AG08396 (cell line): ENCODE measurements at places on chromosomes 4 and X.

GRCh38 chr4:3179126-3179706 is 69.7 kb upstream of the MSANTD1 start:
- DNase-seq: no peak

DNA sequence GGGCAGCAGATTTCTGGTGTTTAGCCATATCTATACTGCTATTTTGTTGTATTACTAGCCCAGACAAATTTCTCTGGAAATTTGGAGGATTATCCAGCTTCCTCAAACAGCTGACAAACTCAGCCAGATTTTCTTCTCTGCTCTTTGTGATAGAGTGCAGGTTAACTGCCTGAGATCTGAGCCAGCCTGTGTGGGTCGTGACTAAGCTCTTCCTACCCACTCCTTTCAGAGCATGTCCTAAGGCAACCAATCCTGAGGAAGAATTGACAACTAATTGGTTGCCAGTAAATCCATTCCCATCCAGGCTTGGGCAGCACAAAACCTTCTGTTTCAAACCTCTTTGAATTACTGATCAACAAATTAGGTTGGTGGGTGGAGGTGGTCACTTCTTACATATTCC is 2.5 kb upstream of the GABRA2 start:
- DNase-seq: no peak

DNA sequence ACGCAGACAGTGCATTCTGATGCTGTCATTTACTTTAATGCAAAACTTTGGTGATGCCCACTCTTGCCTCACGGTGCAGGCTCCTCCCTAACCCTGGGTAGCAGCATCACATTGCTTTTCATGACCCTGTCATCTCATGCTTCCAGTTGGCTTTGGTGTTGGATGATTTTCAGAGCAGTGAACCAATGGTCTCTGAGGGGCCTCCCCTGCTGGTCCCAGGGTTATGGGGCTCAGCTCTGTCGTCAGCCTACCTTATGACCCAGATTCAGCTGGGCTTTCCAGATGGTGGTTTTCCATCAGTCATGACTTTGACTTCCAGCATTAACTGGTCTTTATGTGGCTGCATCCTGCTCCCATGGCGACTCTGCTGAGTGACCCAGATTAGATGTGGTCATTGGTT is 56.0 kb downstream of the NOP14 start:
- no peak for DNase-seq

DNA sequence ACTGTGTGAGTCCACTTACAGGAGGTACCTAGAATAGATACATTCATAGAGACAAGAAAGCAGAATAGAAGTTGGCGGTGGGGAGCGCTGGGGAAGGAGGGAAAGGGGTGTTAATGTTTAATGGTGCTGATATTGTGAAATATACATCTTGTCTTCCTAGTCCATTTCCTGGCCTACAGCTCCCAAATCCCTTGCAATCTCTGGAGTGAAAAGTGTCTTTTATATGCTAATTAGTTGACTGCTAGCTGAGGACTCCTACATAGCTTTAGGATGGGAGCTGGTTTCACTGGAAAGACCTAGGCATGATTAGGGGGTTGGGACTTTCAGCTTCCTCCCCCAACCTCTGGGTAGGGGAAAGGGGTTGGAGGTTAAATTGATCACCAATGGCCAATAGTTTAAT is 36.0 kb downstream of the FUNDC1 start:
- no peak for DNase-seq

DNA sequence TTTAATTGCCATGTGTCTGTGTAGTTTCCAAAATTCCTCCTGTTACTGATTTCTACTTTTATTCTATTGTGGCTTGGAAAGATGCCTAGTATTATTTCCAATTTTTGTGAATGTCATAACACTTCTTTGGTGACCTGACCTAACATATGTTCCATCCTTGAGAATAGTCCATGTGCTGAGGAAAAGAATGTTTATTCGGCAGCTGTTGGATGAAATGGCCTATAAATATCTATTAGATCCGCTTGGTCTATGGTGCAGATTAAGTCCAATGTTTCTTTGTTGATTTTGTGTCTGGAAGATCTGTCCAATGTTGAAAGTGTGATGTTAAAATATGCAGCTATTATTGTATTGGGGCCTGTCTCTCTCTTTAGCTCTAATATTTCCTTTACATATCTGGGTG is 219.2 kb upstream of the HDX start:
- no peak for DNase-seq

DNA sequence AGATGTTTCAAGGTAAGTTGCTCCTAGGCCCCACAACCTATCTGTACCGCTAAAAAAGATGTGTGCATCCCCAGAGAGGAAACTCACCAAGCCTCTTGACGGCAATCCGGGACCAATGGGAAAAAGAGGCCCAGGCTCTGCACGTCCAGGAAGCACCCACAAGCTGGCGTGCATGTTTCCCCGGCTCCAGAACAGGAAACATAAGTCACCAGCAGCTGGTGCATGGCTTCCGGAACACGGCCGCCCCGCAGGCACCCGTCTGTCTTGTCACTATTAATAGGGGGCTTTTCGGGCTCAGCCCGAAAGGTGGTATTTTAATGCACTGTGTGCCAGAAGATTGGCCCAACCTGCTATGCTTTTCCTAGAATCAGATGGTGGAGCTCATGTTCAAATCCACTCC is 22.2 kb downstream of the CRMP1 start:
- DNase-seq: no peak

DNA sequence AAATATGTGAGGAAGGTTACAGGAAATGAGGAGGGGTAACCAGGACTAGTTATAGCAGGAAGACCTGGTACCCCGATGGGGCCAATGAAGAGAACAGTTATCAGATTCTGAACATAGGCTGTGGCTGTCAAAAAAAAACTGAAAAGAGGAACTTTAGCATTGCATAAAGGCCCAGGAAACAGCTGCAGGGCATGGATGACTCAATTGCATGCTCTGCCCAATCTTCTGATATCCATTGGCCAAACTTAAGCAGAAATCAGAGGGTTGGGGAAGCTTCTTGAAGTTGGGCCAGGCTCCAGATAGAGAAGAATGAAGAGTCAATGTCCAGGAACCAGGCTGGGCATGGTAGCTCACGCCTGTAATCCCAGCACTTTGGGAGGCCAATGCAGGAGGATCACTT is 1222.4 kb upstream of the PRKX start:
- no peak for DNase-seq

GRCh38 chrX:110006821-110007375 is 4.0 kb downstream of the TMEM164 start:
- no peak for DNase-seq

DNA sequence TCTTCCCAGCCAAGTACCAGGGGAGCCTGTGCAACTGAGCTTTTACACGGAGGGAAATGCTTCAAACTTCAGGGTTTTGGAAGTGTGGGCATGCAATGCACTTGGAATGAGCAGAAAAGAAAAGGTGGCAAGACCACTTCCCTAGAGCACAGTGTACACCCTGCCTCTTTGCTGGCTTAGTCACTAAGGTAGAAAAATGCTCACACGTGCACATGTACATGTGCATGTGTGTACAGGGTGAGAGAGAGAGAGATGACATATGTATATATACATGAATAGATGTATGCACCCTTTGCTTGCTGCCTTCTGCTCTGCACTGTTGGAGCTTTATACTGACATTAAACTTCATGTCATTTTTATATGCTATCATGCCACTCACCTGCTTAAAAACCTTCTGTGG is 7.9 kb upstream of the KLF3 start:
- DNase-seq: no peak

DNA sequence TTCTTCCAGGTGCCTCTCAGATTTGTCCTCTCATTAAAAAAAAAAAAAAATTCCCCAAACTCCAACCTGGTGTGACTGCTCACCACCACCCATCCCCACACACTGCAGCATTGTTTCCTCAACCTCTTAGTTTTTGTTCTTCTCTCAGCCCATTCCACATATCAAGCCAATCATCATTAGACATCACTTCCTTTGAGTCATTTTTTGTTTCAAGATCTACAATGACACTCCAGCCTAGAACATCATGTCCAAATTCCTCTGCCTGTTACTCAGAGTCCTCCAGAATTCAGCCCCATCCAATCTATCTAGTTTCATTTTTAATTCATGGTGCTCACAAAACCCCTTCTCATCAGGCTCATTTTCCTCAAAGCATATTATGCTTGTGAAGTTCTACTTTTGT is 262.5 kb upstream of the TEX13A start:
- DNase-seq: no peak

- no peak for DNase-seq
These were observed 116.2 kb upstream of the KIT start for GRCh38 chr4:54541426-54542118.
